Activated CD8-positive, alpha-beta memory T cell treated with anti-CD3 and anti-CD28 coated beads for 4 hours (primary cell): ENCODE measurements at places on chromosomes 16 and 17.

DNA sequence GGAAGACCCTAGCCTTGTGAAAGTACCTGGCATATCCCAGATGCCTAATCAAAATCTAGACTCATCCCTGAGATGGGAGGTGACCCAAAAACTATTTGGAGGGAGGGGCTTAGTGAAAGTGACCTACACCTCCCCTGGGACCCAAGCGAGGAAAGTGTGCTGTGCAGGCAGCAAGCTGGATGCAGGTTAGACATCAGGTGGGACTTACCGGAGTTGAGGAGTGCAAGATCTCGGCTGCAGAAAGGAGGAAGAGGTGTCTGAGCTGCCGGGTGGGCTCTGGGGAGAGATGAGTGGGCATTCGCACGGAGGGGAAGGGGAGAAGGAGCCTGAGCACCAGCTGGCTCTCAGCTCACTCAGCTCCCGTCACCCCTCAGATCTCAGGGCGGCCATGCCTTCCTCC, 10.3 kb upstream of the SBK1 start:
- no peak for DNase-seq

- DNase-seq: no peak
Measured at GRCh38 chr17:50072130-50072529, 16.2 kb downstream of the ITGA3 start.

- no peak for DNase-seq
Measured at GRCh38 chr16:75236232-75236631, 15.2 kb downstream of the BCAR1 start.

DNA sequence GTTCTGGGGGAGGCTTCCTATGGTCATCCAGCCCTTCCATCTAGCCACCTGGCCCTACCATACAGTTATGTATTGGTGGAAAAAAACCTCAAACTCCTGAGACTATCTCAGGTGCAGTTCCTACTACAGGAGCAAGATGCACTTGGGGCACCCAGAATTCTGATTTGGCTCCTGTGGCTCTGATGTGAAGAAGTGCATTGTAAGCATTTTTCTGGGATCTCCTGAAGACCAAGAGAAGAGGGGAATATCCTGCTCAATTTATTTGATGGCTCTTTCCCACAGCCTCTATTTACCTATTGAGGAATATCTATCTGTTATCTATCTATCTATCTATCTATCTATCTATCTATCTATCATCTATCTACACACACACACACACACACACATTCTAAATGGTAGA, 1981.5 kb downstream of the TP53TG3F start:
- DNase-seq: no peak

GRCh38 chr17:64022611-64023063, 2.2 kb upstream of the ICAM2 start:
- no peak for DNase-seq

DNA sequence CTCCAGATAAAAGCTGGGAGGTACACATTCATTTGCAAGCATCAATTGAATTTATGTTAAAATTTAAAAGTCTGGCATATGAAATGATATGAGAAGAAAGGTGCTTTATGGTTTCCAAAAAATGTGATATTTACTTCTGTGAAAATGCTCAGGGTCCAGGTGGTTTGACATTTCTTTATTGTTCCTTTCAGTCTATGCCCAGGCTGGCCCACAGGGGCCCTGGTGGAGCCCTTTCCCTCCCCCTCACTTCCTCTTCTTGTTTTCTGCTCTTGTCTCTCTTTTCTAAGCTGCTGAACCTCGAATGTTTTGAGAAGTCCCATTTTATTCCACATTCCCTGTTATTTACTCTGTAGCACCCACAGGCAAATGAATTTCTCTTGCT, 127.8 kb downstream of the HS3ST3B1 start:
- DNase-seq: no peak

DNA sequence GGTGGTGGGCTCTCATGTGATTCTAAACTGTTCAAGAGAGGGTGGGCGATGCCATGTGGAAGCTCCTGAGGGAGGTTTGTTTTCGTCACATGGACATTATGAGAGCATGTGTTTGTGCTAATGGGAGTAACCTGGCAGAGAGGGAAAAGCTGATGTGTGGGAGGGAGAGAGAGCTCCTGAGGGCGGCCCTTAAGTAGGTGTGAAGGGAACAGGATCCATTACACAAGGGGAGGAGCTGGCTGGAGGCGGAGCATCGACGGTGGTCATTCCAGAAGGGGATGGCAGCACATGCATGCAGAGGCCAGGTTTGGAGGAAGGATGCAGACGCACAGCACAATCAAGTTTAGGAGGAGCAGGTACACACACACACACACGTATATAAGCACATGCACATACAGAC, 197.5 kb downstream of the RPTOR start:
- no peak for DNase-seq

DNA sequence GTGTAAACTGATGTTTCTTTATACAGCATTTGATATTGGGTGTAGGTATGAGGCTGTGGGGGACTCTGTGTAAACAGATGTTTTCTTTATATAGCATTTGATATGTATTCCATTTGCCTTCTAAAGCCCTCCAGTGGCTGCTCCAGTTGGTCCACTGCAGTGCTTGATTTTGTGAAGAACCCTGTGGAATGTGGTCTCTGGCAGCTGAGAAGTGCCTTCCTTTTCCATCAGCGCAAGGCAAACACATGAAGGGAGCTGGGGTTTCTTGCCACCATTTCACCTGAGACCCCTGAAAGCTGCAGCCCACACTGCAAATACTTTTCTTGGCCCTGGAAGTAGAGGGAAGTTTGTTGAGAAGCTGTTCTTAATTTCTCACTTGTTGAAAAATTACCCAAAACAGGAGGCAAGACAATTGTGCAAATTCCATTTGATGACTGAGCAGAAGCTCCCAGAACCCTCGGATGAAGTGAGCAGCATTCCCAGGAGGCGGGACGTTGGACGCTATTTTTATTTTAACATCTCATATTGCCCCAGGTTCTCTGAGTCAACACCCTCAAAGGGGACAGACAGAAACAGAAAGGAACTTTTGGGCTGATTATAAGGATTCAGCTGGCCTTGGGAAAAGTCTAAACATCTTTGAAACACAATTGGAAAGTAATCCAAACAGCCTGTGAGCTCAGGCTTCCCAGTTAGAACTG, 158.5 kb upstream of the RPH3AL start:
- no peak for DNase-seq

- peak; percentile 25 for DNase-seq
Measured at GRCh38 chr16:3431779-3432219, 11.5 kb downstream of the ZNF597 start.

DNA sequence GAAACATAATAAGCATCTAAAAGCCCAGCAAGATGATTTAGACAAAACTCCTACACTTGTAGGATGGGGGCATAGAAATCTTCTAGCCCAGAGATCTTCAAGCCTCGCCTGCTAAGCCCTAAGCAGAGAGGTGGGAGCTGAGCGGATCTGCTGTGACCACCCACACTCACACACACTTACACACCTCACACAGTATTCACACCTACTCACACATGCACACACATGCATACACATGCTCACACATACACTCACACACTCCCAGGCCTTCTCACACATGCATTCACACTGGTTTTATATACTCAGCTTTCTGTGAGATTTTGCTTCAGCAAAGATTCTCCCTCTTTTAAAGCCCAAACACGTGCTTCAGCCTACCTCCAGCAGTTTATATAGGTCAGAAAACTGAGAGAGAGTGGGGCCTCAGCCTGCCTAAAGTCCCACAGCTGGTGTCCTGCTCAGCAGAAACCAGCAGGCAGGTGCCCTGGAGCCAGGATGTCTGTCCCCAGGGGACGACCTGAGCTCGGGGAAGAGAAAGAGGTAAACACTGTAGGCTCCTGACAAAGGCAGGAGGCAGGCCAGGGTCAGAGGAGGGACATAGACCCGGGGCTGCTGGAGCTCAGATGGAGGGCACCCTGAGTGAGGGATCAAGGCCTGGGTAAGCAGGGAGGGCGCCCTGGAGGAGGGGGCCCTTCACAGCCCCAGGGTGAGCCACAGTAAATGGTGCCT, 12.0 kb upstream of the KRT19 start:
- no peak for DNase-seq

DNA sequence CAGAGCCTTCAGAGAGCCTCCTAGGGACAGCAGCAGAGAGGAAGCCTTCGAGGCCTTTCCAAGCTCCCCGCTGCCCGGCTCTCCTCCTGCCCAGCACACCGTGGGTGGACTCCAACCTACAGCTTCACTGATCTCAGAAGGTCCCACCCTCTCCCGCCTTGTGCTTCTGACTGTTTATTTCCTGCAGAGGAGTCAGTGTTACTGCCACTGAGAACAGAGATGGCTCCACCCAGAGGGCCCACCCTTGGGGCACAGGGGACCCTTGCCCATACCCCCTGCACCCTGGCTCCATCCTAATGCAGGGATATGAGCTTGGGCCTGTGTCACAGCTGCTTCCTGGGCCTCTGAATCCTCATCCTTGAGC, 52.8 kb upstream of the TOB1 start:
- peak; percentile 37 for DNase-seq

DNA sequence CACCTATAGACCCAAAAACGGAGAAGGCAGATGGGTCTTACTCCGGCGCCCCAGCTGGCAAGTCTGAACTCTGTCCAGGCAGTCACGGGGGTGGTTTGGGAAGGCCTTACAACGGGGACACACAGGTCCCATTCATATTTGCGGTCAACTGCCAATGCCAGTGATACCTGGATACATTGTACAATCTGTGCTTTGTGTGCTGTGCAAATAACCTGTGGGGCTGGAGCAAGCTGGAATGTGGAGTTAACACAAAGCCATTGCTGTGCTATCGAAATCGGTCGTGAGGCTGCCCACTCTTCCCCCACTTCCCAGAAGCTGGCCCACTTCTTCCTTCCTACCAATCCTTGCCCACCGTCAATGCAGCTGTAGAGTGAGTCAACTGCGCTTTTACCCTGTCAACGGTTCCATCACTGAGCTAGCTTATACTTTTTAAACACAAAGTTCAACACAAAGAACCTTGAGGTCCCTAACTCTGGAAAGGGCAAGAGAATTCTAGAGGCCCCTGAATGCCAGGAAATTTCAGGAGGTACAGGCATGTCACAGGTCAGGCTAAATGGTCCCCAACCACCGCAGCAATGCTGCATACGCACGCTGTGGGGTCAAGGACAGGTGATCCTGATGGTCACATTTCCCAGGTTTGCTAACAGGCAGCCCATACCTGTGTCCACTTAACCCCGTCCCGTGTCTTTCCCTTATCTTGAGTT, 122.8 kb downstream of the ZFHX3 start:
- DNase-seq: no peak

- no peak for DNase-seq
Measured at GRCh38 chr17:82080048-82080788, 14.6 kb upstream of the DUS1L start.

DNA sequence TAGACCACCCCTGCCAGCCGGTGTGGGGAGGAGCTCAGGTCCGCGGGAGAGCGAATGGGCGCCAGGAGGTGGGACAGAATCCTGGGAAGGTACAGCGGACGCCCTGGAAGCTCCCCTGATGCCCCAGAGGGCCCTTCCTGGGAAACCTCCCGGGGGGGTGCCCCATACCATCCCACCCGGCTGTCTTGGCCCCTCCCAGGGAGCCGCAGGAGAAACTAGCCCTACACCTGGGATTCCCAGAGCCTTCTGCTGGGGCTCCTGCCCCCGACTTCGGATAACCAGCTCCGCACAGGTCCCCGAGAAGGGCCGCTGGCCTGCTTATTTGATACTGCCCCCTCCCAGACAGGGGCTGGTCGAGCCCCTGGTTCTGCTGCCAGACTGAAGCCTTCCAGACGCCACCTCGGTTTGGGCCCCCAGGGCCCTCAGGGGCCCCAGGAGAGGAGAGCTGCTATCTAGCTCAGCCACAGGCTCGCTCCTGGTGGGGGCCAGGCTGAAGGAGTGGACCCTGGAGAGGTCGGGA, 3.0 kb upstream of the CBX4 start:
- DNase-seq: no peak

DNA sequence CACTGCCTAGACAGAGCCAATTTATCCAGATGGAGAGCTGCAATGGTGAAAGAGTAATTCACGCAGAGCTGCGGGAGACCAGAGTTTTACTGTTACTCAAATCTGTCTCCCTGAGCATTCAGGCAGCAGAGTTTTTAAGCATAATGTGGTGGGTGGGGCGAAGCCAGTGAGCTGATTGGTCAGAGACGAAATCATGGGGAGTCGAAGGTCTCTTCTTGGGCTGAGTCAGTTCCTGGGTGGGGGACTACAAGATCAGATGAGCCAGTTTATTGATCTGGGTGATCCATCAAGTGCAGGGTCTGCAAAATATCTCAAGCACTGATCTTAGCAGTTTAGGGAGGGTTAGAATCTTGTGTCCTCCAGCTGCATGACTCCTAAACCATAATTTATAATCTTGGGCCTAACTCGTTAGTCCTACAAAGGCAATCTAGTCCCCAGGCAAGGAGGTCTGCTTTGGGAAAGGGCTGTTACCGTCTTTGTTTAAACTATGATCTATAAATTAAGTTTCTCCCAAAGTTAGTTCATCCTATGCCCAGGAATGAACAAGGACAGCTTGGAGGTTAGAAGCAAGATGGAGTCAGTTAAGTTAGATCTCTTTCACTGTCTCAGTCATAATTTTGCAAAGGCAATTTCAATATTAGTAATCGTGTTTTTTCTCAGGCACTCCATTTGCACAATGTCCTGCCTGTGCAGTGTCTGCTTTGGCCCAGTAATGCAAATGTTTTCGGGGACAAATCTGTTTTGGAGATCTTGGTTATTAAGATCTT, 27.0 kb downstream of the PIGL start:
- DNase-seq: no peak
